MCF 10A (cell line): ENCODE measurements at places on chromosomes 3 and 15.

DNA sequence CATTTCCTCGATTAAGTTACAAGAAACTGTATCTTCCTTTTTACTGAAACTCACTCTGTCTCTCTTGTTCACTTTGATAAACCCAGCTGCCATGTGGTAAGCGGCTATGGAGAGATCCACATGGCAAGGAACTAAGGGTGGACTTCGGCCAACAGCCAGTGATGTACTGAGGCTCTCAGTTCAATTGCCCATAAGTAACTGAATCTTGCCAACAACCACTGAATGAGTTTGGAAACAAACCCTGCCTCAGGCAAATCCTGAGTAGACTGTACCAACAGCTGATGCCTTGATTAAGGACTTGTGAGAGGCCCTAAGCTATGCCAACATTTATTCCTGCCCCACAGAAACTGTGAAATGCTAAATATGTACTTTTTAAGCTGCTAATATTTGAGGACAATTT is 433.5 kb downstream of the PLOD2 start:
- no peak for DNase-seq

DNA sequence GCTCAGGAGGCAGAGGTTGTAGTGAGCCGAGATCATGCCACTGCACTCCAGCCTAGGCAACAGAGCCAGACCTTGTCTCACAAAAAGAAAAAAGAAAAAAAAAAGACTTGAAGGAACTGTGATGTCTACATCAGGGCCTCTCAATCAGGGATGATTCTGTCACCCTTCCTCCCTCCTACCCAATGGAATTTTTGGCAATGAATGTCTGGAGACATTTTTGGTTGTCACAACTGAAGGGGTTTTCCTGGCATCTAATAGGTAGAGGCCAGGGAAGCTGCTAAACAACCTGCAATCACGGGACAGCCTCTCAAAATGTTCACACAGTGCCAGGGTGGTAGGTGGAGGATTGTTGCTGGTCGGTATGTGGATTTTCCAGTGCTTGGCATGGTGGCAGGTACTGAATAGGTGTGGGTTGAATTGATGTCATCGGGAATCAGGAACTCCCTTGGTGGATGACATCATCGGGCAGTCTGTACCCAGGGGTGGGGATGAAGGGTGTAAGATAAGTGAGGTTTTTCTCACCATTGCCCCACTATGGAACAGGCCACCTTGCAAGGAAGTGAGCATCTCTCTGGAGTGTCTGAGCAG is 71.3 kb downstream of the MESD start:
- no peak for DNase-seq

DNA sequence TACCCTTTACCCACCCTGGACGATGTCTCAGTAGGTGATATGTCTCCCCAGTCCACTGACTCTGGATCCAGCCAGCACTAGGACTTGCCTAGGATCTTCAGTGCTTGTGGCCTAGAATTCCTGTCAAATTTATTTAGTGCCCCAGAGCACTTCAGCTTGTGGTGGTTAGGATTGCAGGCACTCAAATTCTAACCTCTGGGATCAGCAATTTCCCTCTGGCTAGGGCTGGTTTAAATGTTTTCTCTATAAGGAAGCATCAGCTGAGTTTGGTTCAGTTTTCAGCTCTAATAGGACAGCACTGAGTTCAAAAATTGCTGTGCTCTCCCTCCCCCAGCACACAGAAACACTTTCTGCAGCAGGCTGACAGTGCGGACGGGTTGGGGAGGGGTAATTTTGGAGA is 8.1 kb downstream of the OR5H6 start:
- no peak for DNase-seq

DNA sequence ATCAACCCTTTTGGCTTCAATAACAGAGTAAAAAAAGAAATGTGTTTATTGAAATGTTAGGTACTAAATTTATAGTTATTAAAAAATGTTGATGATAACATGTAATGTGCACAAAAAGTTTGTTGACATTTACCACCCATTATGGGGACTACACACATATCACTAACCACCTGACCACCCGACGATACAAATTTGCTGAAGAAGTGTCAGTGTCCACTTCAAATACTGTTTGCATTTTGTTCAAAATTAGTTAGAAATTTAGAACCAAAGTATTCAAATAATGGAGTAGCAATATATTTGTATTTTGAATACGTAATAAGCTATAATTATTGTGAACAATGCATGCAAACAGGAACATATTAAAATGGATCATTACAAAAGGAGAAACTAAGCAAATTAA is 54.4 kb downstream of the KCNH8 start:
- DNase-seq = no peak

DNA sequence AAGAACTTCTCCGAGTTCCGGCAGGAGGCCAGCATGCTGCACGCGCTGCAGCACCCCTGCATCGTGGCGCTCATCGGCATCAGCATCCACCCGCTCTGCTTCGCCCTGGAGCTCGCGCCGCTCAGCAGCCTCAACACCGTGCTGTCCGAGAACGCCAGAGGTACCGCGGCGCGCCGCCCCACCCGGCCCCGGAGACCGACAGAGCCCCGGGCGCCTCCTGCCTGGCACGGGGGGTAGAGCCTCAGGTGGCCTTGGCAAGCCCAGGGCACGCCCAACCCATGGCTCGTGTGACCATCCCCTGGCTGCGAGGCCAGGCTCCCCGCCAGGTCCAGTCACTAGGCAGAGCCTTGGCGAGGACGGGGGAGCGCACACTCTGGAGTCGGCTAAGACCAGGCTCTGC is 134.1 kb downstream of the LRRK1 start:
- DNase-seq = no peak

DNA sequence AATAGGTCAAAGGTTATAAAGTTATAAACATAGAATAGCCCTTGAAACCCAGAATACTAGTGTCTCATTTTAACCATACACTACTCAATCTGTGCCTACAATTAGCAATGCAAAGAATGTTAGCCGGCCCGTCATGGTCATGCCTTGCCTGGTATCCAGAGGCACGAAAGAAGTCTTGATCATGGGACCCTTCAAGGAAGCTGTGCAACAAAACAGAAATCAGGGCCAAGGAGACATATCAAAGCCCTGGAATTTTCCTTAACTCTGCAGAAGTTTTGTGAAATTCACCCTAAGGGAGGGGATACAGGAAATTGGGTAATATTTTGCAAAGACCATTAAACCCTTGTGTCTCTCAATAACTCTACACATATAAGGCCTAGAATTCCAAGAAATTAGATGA is 482.4 kb downstream of the ROBO1 start:
- DNase-seq = no peak

- peak; percentile 86 for DNase-seq
Measured at GRCh38 chr15:32849769-32850668, 132.2 kb downstream of the GREM1 start.

DNA sequence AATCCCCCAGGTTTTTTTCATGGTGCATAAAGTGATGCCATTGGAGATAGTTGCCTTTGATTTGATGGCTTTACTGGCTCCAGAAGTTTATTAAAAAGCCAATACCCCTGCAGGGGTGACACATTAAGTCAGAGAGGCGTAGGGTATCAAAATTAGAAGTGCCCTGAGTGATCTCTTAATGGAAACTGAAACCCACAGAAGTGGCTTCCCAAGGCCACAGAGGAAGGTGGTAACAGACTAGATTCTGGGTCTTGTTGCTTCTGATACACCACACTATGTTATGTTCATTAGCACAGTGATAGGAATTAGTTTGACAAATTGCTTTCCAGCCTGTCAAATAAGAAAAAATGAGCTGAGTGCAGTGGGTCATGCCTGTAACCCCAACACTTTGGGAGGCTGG is 112.3 kb downstream of the IQCH start:
- no peak for DNase-seq

- DNase-seq = no peak
Measured at GRCh38 chr15:64249406-64249805, 86.6 kb upstream of the PPIB start.

DNA sequence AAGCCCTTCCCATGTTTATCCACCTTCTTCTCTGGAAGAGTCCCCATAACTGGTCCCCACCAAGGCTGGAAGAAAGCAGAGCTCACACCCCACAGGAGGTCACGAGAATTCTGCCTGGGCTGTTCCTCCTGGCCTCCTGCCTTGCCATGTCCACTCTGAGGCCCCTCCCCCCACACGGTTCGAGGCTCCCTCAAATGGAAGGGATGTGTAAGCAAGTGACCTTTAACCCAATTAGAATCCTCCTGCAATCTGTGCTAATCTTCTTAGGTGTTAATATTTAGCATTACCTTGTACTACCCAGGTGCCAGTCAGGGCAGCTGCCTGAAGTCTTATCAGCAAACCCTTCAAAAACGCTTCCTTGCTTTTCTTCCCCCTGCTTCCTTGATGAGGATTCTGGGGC is 32.4 kb upstream of the DYNC1LI1 start:
- DNase-seq = no peak

- DNase-seq = no peak
Measured at GRCh38 chr3:108378153-108378951, 82.0 kb downstream of the HHLA2 start.

GRCh38 chr3:107920538-107920937 is 170.3 kb downstream of the CD47 start:
- no peak for DNase-seq

GRCh38 chr15:78749831-78750230 is 61.4 kb downstream of the ADAMTS7 start:
- DNase-seq = no peak

DNA sequence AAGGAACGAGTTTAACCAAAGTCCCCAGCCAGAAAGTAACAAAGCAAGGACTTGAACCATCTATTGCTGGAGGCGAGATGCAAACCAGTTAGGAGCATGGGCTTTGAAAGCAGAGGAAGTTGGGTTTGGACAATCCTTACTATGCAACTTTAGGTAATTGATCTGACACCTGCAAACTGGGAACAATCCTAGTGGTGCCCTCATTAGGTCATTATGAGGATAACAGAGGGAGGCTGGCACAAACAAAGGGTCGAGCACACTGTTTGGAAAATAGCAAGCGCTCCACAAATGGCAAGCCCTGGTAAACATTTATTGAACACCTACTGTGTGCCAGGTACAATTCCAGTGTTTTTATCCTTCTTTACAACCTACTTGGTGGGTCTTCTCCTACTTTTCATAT is 45.6 kb downstream of the WNT5A start:
- no peak for DNase-seq

DNA sequence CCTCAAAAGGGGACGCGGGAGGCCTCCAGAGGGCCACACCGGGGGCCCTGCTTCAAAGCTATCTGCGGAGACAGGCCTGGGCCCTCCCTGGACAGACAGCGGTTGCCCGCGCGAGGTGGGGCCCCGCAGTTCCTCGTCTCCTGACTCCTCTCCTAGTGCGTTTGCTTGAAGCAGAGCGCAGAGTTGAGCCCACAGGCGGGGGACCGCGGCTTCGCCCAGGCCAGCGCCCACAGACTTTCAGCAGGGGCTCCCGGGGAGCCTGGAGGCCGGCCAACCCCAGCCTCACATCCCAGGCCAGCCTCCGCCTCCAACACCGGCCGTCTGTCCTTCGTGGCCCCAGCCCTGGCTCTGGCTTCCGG is 540 bp upstream of the ADAMTS7 start:
- DNase-seq = no peak

GRCh38 chr3:108053067-108053466 is 37.8 kb downstream of the CD47 start:
- no peak for DNase-seq

DNA sequence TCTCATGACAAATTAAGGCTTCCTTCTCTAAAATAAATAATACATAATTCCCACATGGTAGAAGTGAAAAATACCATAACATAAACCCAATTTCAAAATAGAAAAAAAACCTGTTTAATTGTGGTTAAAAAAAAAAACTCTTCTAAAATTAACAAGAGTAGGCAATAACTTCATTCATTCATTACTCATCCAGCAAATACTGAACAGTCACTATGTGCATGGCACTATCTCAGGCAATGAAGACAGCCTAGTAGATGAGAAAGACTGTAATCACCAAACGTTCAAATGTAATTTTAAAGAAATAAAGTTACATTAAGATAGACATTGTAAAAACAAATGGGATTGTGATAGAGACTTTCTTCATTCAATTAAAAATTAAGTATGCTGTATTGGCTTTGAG is 43.4 kb downstream of the TFDP2 start:
- DNase-seq = no peak

GRCh38 chr3:184180165-184180564 is 5.5 kb downstream of the AP2M1 start:
- DNase-seq = no peak

DNA sequence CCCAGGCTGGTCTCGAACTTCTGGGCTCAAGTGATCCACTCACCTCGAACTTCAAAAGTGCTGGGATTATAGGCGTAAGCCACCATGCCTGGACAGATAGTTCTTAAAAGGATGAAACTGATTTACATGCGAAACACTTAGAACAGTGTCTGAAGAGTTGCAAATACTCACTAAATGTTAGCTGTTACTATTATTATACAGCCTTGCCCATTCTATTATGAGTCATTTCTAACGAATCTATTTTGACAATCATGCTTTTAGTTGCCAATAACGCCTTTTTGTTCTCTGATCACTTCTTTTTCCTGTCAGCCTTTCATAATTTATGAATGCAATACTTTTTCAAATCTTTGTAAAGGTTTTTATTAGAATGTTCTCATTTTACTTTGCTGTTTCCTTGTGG is 112.7 kb downstream of the SNRK start:
- DNase-seq = no peak

GRCh38 chr15:99616773-99617342 is 51.1 kb downstream of the MEF2A start:
- no peak for DNase-seq

DNA sequence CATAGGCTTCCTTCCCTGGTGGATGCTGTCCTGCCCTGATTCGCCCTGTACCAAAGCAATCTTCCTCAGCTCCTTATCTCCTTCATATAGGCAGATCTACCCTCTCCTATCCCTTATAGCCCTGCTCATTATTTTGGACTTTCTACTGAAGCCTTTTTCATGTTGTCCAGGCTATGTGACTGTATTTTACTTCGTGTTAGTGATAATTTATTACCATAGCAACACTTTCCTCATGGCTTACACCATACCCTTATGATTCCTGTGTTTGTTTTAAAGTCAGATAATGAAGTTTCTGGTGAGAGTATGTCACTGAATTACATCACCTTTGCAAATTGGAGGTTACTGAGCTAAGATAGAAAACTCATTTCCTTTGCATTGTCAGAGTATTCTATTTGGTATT is 352.6 kb downstream of the NLGN1 start:
- no peak for DNase-seq

GRCh38 chr15:36666228-36666905 is 86.9 kb downstream of the CDIN1 start:
- no peak for DNase-seq

GRCh38 chr3:21405671-21406667 is 345.0 kb downstream of the ZNF385D start:
- no peak for DNase-seq

GRCh38 chr3:159263750-159264553 is 462.1 kb downstream of the MFSD1 start:
- peak; percentile 68 for DNase-seq

DNA sequence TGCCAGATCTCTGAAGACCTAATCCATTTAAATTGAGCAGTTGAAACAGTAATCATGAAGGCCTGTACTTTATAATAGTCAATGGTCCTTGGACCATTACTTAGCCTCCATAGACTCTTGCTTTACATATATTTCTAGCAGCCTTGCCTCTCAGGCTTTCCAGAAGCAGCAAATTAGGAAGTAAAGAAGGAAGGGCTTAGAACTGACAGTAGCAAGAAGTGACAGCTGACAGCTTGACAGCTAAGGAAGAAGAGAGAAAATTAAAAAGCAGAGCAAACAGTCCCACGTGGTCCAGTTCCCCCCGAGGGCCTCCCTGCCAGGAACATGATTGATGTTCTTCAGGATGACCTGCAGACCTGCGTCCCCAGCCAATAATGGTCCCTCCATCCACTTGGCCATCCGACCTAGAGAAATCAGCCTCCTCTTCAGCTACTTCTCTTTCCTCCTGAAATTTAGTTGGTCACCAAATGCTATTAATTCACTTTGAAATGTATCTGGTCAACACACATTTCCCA is 15.0 kb upstream of the PSMD6 start:
- no peak for DNase-seq
